LoVo (cell line): ENCODE measurements at places on chromosomes 7 and 10.

DNA sequence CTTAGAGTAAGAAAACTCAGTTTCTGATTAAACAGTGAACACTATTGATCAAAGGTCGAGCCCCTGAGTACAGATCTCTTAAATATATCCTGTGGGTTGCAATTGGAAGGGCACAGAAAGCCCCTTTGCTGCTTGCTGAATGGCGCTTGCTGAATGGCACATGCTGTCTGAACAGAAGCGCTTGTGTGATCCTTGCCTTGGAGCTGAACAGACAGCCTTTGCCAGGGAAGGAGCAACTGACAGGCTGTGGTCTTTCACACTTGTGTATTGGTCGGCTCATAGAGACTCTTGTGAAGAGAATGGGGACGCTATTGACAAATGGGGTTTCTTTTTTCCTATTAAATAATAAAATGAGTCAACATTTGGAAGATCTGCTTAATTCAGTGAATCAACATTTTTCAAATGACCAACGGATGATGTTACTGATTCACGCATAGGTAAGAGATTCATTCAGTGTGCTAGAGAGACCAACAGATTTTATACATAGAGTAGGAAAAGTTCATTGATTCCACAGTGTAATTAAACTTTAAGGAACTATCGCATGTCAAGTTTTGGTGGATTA, 99.4 kb upstream of the TNS3 start:
- DNase-seq: no peak

GRCh38 chr10:126908729-126909128, 3.5 kb downstream of the DOCK1 start:
- no peak for DNase-seq

DNA sequence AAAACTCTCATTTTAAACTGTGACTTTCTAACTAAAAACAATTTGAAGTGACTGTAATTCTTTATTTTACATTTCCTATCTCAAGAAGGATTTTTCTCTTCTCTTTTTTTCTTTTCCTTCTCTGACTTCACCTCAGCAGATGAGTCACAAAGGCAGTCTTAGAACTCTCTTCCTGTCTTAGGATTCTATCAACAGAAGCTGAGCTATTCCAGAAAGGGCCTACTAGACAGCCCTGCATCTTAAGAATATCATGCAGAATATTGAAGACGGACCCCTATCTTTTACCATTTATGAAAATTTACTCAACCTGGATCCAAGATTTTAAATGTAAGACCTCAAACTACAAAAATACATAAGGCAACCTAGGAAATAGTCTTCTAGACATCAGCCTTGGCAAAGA, 365.7 kb upstream of the SEMA3C start:
- peak; percentile 15 for DNase-seq

GRCh38 chr10:130194194-130194990, 58.2 kb downstream of the GLRX3 start:
- DNase-seq: no peak

DNA sequence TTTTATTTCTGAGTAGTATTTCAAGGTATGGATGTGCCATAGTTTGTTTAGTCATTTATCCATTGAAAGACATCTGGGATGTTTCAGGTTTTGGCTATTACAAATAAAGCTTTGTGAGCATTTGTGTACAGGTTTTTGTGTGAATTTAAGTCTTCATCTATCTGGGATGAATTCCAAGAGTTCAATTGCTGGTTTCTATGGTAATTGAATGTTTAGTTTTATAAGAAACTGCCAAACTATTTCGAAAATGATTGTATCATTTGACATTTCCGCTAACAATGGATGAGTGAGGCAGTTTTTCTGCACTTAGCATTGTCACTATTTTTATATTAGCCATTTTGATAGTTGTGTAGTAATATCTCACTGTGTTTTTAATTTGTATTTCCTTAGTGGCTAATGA, 99.4 kb downstream of the WDFY4 start:
- no peak for DNase-seq

GRCh38 chr7:115662676-115663075, 367.9 kb downstream of the TFEC start:
- no peak for DNase-seq

GRCh38 chr10:52818019-52818418, 45.4 kb upstream of the MBL2 start:
- DNase-seq: peak; percentile 59

DNA sequence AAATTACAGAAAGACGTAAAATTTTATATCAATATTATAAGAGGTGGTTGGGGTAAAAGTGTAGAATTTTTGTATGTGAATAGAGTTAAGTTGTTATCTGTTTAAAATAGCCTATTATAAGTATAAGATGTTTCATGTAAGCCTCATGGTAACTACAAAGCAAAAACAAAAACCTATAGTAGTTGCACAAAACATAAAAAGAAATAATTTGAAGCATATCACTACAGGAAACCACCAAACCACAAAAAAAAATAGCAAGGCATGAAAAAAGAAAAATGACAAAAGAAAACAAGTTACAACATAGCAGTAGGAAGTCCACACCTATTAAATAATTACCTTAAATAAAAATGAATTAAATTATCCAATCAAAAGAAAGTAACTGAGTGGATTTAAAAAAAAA, 12.4 kb upstream of the GSTK1 start:
- DNase-seq: no peak

DNA sequence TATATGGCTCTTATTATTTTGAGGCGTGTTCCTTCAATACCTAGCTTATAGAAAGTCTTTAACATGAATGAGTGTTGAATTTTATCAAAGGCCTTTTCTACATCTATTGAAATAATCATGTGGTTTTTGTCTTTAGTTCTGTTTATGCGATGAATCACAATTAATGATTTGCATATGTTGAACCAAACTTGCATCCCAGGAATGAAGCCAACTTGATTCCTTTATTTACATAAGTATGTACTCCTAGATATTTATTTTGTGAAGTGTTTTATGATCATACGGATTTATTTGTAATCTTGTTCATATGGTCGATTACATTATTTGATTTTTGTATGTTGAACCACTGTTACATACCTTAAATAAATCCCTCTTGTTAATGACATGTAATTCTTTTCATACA, 244.3 kb upstream of the KCND2 start:
- no peak for DNase-seq

- DNase-seq: no peak
Measured at GRCh38 chr7:55309040-55309991, 55.8 kb upstream of the LANCL2 start.

DNA sequence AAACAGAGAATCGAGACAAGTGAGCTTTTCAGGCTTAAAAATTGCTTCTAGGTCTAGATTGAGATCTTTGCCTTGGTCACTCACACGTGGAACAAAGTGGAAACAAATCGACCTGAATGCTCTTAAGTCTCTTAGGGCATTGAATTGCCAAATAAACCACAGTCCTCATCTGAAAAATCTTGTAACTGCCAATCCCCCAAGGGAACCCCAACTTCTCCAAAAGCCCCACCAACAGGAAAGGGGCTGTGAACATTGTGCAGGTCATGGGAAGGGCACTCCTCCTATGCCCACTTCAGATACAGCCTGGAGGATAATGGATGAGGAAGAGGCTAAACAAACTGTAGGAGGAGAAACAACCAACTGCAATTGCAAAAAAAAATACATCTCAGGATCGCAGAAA, 91.3 kb downstream of the DGKI start:
- no peak for DNase-seq

- no peak for DNase-seq
Measured at GRCh38 chr7:46649876-46650275, 728.8 kb upstream of the IGFBP3 start.

DNA sequence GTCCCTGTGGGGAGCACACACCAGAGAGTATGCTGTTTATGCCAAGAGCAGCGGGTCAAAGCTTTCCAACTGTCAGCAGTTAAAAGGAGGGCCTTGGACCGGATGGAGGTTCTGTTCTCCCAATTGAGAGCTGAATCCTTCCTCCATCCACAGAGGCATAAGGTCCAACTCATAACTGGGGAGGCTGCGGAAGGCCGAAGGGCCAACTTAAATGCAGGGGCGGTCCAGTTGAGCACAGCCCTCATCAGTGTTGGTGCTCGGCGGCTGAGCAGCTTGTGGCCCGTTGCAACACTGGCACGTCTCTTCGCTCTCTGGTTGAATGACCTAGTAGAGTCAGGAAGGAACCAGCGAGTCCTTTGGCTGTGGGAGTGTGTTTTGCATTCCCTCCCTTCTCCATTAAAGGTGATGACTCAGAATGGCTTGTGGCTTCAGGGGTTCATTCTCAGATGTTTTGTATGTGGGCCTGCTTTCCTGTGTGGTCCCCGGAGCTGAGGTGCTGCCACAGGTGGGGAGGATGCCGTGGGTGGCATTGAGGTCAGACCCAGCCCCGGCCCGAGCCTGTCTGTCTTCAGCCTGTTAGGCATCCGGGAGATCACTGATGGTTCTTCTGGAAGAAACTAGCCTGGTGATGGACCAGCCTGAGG, 44.8 kb upstream of the DMBT1 start:
- no peak for DNase-seq
